ENCODE measurements at places on chromosomes 5 and 9.

DNA sequence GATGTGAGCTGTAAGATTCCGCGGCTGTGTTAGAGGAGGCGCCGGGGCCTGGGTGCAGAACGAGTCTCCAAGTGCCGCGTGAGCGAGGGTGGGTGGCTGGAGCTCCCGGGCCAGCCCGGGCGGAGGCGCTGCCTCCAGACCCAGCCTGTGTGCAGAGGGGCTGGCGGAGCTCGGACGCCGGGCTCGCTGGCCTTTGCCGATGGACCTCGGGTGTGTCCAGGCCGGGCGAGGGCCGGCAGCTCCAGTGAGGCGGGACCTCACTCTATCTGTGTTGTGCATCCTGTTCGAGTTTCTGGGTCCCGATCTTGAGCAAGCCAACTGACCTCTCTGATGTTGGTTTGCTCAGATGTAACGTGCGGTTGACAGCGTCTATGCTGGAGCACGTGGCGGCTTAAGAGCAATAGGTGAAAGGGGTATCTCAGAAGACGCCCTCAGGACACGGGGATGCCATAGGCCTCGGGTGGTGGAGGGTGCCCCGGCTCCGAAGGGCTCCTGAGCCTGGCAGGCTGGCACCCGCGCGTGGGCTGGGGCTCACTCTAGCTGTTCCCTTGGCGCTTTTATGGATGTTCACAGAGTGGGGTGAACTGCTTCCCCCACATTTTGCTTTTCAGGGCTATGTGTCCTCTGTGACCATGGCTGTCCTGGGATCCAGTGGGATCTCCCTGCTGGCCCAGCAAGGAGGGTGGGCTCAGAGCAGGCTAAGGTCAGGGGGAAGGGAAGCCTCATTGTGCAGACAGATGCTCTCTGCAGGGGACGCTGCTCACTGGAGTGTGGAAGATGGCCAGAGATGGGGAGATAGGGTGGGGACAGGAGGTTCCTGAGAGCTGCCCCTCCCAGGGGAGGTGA, 69.8 kb downstream of the MRPL36 start:
- DNase-seq, result no peak

- peak; percentile 81 for DNase-seq
These were observed 6.9 kb upstream of the TPM2 start for GRCh38 chr9:35696520-35697215.

- DNase-seq, result peak; percentile 63
These were observed 180.6 kb downstream of the SNCAIP start for GRCh38 chr5:122492675-122493074.

DNA sequence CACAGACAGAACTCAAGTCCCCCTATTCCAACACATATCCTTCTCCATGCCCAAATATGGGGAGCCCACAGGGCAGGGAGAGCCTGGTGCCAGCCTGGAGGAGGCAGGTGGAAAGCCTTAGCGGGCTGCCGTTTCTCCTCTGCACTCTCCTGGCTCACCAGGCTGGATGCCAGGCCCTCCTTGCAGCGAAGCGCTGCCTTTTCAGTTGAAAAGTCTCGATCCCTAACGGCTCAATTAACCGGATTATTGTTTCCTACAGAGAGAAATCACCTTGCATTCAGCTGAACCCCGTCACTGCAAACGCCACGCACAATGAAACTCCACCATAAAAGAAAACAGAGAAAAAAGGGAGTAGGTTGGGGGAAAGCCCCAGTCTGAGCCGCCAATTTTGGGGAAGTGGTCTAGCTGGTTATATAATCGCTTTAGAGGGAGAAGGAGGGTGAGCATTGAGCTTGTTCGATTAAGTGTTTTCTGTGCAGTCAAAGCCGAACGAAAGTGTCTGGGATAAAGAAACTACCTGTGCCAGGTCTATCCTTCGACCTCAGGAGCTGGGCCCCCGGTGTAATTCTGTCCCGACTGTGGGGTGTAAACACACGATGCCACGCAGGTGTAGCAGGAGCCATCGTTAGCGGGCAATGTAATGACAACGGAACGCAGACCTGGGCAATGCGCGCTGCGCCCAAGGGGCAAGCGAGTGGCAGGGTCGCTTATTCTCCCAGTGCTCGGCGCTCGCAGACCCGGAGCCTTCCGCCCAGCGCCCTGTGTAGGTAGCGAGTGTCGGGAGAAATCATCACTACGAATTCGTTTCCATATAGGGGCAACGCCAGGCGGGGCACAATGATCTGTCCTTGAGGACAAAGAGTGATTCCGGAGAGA, 3.8 kb downstream of the BARHL1 start:
- DNase-seq, result no peak

DNA sequence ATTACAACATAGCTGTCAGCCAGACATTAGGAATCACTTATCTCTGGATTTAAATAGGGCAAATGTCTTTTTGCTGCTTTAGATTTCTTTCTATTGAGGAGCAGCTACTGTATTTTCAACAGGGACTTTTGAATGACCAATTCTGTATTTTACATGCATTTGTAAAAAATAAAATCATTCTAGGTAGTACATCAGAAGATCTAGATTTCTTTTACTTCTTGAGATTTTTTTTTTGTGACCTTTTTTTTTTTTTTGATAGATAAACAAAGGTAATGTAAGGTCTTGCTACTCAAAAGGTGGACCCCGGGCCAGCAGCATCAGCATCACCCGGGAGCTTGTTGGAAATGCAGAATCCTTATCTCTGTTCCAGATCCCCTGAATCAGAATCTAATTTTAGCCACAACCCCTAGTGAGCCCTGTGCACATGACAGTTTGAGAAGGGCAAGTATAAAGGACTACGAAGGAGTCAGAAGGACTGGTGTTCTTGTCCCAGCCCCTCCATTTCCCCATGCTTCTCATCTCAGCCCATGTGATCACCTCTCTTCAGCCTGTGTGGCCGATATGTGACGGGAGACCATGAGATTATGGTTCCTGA, 37.7 kb upstream of the CKMT2 start:
- DNase-seq, result peak; percentile 40

- no peak for DNase-seq
These were observed 695.4 kb upstream of the CDH18 start for GRCh38 chr5:20683241-20683940.
